ENCODE measurements at places on chromosomes 5 and 9.

DNA sequence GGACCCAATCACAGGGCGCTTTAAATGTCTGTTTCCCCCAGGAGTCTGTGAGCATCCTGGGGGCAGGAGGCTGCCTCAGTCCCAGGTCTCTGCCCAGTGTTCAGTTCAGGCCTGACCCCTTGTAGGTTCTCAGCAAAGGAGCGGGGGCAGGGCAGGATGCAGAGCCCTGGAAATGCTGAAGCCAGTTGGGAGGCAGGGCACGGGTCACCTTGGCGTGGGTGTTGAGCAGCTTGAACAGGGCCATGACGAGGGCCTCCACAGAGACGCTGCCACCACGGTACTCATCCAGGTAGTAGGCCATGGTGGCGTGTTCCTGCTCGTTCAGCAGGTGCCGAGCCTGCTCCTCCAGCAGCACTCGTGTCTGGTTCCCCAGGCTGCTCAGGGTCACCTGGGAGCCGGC, 36.3 kb upstream of the AKNA start:
- no peak for DNase-seq

DNA sequence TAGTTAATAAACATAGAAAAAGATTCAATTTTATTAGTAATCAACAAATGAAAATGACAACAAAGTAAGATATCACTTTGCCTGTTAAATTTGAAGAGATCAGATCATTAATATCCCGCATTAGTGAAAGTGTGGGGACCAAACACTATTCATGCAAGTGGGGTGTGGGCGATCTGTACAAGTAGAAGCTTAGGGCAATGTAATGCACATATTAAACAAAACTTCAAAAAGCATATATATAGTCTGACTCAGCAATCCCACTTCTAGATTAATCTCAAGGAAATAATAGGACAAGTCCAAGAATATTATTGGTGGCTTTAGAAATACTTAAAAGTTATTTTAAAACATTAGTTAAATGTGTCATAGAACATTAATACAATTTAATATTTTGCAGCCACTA, 188.5 kb downstream of the LRRC70 start:
- DNase-seq, result no peak

GRCh38 chr5:133389066-133389590, 223.2 kb downstream of the FSTL4 start:
- no peak for DNase-seq

DNA sequence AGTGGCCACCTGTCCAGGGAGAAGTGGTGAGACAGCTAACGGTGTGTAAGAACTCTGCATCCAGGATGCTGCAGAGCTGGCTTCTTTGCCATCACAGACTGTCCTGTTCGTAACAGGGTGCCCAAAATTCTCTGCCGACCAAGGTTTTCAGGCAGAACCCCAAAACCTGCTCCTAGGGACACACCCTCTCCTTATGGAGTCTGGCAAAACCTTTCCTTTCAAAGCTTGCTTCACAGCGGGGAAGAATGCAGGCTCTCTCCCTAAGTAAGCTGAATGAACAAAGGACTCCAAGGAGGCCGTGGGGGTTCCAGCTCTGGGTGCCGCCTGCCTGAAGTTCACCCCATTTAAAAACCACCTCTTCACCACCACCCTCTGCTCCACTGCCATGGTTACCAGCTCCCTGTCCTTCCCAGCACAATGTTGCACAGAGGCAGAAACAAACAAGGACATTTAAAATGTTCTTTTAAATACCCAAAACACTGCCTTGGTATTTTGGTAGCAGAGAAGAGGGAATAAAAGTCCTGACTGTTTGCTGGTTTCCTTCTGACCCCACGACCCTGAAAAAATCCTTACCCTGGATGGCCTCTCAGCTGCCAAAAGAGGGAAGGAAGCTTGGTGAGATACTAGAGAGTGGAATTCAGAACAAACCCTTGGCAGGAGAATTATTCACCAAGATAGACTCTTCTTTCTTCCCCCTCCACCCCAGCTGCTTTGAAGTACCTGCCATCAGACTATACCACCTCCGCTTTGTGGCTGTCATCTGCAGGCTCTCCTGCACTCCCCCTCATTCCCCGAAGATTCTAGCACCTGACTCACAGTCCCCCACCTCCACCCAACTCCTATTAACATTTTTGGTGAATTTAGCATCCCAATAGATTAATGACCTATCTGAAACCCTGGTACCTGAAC, 7.1 kb upstream of the KLF9 start:
- DNase-seq, result no peak

- no peak for DNase-seq
Observed at GRCh38 chr5:75736273-75736672, 19.0 kb upstream of the POC5 start.
